ENCODE measurements at places on chromosomes 2 and 18.

GRCh38 chr2:74530239-74531187 lies 780 bp downstream of the HTRA2 start:
- peak; percentile 28 for DNase-seq

DNA sequence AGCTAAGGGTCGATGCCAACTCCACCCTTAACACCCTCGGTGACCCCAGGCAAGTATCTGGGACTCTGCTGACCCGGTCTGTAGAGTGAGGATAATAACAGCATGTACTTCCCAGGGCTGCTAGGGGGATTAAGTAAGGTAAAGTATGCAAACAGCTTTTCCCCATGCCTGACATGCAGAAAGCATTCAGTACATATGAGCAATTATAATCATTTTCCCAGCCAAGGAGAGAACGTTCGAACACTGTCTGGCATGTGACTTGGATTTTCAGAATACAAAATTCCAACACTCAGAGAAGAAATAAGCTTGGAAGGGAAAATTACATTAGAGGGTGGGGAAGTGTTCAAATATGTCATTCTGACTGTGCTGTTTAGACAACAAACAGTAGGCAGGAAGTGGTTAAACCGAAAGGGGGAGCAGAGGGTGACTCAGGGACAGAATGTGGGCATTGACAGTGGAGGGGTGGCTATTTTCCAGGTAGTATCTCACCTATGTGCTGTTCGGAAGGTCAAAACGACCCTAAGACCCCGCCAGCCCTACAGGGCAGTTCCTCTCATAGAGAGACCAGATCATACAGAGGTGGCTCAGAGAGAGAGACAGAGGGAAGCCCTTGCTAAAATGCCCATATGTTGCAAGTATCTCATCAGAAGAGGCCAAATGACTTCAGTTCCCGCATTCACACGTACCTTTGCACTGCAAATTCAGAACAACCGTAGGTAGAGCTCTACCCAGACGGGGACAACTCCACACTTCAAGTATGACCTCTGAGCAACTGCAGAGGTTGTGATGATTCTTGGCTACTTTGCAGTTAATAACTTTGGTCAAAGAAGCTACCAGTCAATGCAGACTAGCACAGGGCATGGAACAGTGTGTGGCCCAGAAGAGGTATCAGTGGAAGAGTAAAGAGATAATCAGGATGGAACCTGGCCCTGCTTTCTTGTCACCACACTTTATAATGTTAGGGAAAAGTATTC lies 14.8 kb downstream of the ASPRV1 start:
- DNase-seq, result peak; percentile 31

GRCh38 chr2:192749611-192750200 lies 555.0 kb upstream of the TMEFF2 start:
- DNase-seq, result no peak

GRCh38 chr18:3305354-3305762 lies 43.4 kb downstream of the MYL12B start:
- DNase-seq, result peak; percentile 15

GRCh38 chr18:58666176-58666575 lies 5.1 kb upstream of the MALT1 start:
- no peak for DNase-seq

DNA sequence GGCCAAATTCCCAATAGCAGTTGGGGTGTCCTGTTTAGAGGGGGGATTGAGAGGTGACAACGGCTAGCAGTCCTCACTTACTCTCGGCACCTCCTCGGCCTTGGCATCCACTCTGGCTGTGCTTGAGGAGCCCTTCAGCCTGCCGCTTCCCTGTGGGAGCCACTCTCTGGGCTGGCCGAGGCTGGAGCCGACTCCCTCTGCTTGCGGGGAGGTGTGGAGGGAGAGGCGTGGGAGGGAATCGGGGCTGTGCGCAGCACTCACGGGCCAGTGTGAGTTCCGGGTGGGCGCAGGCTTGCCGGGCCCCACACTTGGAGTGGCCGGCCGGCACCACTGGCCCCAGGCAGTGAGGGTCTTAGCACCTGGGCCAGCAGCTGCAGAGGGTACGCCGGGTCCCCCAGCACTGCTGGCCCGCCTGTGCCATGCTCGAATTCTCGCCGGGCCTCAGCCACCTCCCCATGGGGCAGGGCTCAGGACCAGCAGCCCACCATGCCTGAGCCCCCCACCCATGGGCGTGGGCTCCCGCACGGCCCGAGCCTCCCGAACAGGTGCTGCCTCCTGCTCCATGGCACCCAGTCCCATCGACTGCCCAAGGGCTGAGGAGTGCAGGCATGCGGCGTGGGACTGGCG lies 705.9 kb upstream of the ZNF804A start:
- no peak for DNase-seq

- DNase-seq, result no peak
Measured at GRCh38 chr2:192687015-192687414, 492.3 kb upstream of the TMEFF2 start.

DNA sequence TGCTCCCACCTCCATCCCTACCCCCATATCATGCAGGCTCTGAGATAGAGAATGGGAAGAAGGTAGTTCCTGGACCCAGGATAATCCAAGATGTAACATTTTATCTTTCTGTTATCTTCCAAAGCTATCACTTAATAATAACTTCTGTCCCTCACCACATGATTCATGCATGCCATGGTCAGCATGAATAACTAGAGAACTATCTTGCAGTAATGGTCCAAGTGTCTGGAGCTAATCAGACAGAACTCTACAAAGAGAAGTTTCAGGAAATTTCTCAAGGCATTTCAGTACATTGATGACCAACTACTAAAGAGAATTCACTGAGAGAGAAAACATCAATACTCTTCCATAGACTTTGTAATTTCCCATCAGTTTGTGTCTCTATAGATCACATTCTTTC lies 1469.7 kb upstream of the PIK3C3 start:
- DNase-seq, result no peak

- no peak for DNase-seq
Measured at GRCh38 chr2:162282765-162283425, 35.6 kb downstream of the IFIH1 start.

DNA sequence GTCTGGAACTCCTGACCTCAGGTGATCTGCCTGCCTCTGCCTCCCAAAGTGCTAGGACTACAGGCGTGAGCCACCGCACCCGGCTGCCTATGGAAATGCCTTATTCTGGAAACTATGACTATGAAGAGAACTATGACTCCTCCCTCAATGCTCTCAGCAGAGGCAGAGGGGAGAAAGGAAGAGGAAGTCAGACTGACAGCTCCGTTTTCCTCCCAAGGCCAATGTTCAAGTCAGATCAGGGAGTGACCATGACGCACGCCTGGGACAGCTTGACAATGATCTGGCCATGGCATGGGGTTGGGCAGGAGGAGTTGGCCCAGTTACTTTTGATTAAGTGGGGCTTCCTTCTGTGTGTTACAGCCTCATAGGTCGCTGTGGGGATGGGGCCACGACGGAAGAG lies 44.3 kb upstream of the MRPL33 start:
- no peak for DNase-seq

DNA sequence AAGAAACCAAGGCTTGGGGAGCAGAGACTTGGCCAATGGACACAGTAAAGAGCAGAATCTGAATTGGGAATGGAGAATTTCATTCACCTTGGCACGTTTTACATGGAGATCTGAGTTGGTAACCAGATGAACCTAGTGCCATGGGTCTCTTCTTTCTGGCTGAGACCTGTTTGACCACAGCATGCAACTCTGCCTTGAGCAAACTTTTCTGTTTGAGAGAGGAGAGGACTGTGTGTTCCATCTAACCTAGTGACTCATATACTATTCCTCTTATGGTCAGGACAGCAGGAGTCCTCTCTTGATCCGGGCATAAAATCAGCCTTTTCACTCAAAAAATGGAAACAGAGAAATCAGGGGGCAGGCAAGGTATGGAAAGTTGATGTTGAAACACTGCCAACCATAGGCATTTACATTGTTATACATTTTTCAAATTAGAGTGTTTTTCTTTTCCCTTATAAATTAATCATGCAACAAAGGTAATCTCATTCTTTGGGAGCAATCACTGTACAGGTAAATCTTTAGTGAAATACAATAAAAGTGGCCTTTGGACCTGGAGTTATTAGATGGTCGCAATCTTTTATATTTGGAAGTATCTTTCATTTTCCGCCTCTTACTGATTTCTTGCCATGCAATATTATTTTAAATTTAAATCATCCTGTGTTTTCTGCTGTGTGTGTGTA lies 86.7 kb downstream of the NRP2 start:
- DNase-seq, result no peak

DNA sequence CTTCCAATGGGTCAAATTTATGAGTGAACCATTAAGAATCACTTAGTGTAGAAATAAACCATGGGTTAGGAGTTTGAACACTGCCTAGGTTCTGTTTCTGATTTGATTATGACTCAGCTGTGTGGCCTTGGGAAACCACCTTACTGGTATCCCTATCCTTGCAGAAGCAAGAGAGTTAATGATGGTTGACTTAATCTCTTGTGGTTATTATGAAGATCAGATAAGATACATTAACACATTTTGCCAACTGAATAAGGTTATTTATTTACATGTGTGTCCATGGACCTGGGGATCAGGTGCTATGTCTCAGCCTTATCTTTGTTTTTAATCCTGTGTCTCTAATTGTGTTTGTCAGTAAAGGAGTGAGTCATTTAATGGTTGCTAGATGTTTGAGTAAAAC lies 5.4 kb upstream of the KCNJ13 start:
- peak; percentile 12 for DNase-seq

DNA sequence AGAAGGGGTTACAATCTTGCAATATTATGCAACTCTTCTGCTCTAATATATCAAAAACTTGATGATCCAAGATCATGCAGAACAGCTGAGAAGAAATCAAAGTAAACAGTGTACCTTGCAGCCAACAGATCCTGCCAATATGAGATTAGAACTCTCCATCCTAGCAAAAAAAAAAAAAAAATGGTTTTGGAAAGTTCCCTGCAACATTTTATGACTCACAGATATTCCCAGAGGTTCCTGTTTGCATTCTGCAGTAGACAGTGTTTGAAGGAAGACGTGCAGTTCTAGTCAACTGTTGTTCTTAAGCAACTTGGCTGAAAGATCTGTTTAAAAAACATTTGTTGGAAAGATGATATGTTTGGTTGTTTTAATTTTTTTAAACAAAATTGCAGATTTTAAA lies 103.6 kb upstream of the WDR75 start:
- DNase-seq, result no peak

DNA sequence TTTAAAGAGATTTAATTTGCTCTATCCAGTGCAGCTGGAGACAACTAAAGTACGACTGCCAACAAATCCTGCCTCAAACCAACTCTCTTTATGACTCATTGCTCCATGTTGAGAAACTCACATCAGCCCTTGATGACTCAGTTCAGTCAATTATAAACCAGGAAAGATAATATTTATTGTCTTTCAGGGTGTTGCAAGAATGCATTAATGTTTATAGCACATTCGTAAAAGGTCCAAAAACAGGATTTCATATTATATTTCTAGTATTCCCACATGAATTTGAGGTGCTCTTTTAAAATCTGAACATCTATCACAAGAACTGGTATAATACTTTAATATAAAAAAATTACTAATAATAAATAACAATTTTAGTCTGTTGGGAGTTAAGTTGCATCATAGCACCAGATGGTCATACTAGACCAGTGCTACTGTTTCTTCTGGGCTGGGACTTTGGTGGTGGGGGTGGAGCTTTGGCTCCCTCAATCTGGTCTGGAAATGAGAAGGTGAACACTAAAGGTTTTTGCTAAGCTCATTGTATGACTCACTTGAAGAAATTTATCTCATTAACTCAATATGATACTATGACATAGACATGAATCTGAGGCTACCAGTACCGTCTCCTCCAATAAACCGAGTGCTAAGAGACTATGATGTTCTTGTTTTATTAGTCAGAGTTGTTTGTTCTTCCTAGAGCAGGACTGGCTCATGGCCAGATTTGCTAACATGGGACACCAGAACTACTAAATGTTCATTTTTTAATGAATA lies 26.6 kb upstream of the MAP3K20 start:
- DNase-seq, result no peak

DNA sequence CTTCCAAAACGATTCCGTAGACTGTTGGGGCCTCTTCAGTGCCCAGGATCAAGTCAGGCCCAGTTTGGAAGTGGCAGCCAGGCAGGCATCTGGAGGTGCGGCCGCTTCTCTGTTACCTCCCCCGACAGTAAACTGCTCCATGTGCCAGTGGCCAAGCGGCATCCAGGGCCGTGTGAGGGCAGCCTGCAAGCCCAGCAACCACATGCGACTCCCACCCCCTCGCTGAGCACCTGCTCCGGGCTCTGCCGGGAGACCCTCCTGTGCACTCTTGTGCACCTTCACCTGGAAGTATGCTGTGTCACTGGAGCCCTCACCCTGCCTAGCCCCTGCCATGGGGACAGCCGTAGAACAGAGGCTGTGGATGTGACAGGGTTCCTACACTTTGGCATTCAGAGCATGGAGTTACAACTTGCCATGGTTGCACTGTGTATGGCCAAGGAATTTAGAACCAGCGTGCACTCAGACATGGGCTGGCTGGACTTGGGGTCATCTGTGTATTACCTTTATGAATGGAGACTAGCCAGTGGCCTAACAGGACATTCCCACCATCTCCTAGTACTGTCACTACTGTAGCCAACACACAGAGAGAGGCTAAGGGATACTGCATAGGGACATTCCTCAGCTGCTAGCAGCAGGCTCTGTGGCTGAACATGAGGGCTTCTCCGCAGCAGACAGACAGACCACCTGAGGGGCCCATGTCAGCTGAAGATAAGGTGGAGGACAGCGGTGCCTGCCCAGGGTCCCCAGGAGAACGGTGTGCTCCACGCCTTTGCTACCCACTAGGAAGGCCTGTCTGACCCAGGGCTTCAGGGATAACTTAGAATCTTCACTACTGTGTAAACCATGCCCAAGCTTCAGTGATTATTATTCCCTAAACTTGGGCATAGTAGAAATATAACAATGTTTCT lies 25.0 kb upstream of the FAHD2A start:
- no peak for DNase-seq

GRCh38 chr2:42998721-42999120 lies 206.3 kb upstream of the HAAO start:
- no peak for DNase-seq

DNA sequence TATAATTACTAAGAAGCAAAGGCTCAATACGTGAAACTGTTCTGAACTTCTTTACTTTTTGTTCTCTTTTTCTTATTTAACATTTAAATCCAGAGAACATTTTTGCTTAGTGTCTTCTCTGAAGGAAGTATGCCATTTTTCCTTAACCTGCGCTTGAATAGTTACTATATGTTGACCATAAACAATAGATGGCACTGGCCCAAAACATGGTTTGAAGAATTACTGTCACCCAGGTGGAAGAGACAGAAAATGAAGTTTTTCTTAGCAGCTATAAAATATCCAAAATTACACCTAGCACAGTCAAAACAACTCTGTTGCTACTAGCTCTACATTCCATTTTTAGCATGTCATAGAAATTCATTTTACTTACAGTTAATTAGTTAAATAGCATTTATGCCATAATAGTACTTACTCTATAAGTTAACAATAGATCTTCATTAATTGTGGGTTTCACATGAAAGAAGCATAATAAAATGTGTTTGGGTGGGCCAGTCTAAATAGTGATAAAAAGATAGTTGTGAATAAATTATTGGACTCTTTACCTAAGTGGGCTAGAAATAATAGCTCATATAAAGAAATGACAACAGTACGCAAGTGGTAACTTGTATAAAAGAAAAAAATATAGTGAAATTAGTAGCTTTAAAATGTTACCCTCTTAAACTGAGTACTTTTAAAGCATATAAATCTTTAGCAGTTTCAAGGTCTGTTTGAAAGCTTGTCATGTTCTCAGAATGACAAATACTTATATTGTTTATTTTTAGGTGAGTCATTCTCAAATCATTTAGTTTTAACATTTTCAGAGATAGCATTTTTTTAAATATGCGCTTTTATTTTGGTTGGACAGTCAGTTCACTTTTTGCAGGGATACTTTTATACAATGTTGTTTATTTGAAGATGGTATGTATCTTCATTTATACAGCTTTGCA lies 3.7 kb downstream of the ETAA1 start:
- no peak for DNase-seq

GRCh38 chr2:9758741-9759140 lies 84.5 kb upstream of the TAF1B start:
- DNase-seq, result no peak

All from stimulated activated CD8-positive, alpha-beta memory T cell treated with anti-CD3 and anti-CD28 coated beads, Interleukin-7, amount 100 ng/mL, for 4 hours (primary cell).